ENCODE measurements at places on chromosomes 3 and 15. TPM values are rescaled to one million over a fixed set of nuclear protein-coding genes. Genes with fewer than 3 reads are reported as not detected.

- peak overlapping the region; percentile 86 for H3K27ac ChIP-seq
- H3K27me3 ChIP-seq: no peaks in the 10 kb centered on the region
- peak overlapping the region; percentile 14 for H3K4me3 ChIP-seq
- H3K36me3 ChIP-seq: no peaks in the 10 kb centered on the region
- DNase-seq: peak; percentile 92
- no peaks in the 10 kb centered on the region for H3K4me1 ChIP-seq
These were observed 45.6 kb upstream of the SYNM start for GRCh38 chr15:99059010-99059981.

- H3K27me3 ChIP-seq: no peaks in the 10 kb centered on the region
- H3K4me3 ChIP-seq: no peak overlapping the region
- H3K27ac ChIP-seq: no peak overlapping the region
- DNase-seq: no peak
These were observed 324.7 kb downstream of the SHQ1 start for GRCh38 chr3:72523429-72524151.

- DNase-seq: no peak
- H3K4me3 ChIP-seq: no peak overlapping the region
- no peaks in the 10 kb centered on the region for H3K4me1 ChIP-seq
- no peaks in the 10 kb centered on the region for H3K36me3 ChIP-seq
- no peak overlapping the region for H3K27ac ChIP-seq
- H3K27me3 ChIP-seq: no peaks in the 10 kb centered on the region
These were observed 61.0 kb downstream of the SCN5A start for GRCh38 chr3:38588371-38588971.

GHSR gene
- not detected for total RNA-seq

DNA sequence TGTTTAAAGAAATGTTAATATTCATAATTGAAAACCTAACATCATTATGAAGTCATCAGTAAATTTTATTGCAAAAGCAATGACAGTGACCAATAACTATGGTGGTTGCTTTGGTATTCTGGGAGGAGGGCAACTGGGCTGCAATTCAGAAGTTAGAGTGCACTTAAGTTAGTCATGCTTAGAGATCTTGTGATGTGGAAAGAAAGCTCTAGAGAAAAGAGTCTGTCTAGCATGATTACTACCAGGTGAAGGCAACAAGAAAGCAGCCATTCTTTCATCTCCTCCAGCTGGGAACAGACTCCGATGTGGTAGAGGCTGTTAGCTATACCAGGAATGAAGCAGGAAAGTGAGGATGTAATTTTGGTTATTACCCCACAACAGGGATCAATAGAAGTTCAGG, 625.6 kb downstream of the SI start:
- no peaks in the 10 kb centered on the region for H3K4me1 ChIP-seq
- no peak for DNase-seq
- peak overlapping the region; percentile 70 for H3K27ac ChIP-seq
- H3K4me3 ChIP-seq: no peak overlapping the region
- H3K36me3 ChIP-seq: no peaks in the 10 kb centered on the region
- H3K27me3 ChIP-seq: no peaks in the 10 kb centered on the region

HHLA2 gene
- total RNA-seq: not detected

DNA sequence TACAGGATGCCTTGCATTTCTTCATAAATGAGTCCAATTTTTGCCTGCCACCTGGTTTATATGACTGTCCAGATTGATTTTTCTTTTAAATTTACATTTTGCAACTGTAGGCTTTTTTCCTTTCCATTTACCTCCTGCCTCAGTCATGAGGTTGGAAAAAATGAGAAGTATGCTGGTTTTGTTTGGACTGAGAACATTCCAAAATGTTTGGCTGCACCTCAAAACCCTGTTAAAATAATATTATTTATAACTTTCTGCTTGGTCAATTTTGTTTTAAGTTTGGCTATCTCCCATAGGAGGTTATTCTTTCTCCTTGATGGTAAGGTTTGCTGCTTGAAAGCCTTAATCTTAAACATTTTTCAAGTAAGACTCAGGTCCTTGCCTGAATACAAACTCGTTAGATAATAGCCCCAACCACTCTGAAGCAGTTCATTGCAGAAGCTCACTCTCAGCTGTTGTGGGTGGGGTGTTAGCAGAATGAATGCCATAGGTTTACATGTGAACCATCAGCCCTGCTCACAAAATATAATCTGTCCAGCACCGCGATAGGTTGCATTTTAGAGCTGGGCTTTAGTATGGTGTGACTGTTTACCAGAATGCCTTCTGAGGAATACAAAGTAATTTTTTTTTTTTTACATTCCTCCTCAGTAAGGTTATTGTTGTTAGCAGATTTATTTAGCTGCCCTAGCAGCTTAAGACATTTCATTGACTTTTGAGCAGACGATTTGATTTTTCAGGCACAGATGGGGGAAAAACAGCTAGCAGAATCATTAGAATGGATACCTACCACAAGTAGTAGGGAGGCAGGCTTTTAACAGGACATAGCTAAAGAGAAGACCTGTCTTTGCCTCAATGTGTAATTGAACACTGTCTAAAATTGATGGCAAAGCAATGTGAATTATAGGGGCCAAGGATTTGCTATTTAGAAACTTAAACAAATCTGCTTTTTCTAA, 630.8 kb upstream of the KCNMB2 start:
- H3K4me3 ChIP-seq: no peak overlapping the region
- DNase-seq: no peak
- H3K27ac ChIP-seq: peak overlapping the region; percentile 69
- H3K36me3 ChIP-seq: no peaks in the 10 kb centered on the region

GRCh38 chr3:173249457-173249856, 108.4 kb upstream of the SPATA16 start:
- no peaks in the 10 kb centered on the region for H3K36me3 ChIP-seq
- no peaks in the 10 kb centered on the region for H3K27me3 ChIP-seq

DAZL gene
- not detected for total RNA-seq

GRCh38 chr15:47364230-47365141, 352.8 kb upstream of the SEMA6D start:
- DNase-seq: no peak
- no peak overlapping the region for H3K27ac ChIP-seq
- no peaks in the 10 kb centered on the region for H3K4me1 ChIP-seq
- H3K4me3 ChIP-seq: no peak overlapping the region
- H3K27me3 ChIP-seq: no peaks in the 10 kb centered on the region

- no peak for DNase-seq
- no peaks in the 10 kb centered on the region for H3K27me3 ChIP-seq
- no peak overlapping the region for H3K4me3 ChIP-seq
- H3K4me1 ChIP-seq: no peaks in the 10 kb centered on the region
These were observed 386.0 kb upstream of the LRRC3B start for GRCh38 chr3:26236531-26236930.

All from uterus (tissue), 4 donors.